ENCODE measurements at places on chromosomes 1 and 21.

- DNase-seq = no peak
These were observed 900.8 kb downstream of the TTLL7 start for GRCh38 chr1:83098131-83098530.

GRCh38 chr1:20350421-20350820, 59.7 kb downstream of the VWA5B1 start:
- no peak for DNase-seq

- DNase-seq = no peak
These were observed 9.2 kb upstream of the GJB3 start for GRCh38 chr1:34771573-34772371.

DNA sequence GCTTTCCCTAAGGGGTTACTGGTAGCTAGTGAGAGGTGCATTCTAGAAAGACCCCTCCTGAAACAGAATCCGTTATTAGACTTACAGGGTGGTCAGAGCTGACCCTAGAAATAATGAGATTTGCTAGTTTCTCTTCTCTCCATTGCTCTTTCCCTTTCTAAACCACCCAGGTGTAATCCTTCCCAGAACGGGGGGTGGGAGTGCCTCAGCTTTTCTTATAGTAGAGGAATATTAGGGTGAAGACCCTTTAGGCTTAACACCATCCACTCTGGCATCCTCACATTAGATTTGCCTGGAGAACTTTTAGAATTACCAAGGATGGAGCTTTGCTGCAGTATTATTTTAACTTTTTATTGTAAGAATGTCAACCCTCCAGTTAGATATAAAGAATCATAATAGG, 49.4 kb downstream of the CAPN9 start:
- no peak for DNase-seq

DNA sequence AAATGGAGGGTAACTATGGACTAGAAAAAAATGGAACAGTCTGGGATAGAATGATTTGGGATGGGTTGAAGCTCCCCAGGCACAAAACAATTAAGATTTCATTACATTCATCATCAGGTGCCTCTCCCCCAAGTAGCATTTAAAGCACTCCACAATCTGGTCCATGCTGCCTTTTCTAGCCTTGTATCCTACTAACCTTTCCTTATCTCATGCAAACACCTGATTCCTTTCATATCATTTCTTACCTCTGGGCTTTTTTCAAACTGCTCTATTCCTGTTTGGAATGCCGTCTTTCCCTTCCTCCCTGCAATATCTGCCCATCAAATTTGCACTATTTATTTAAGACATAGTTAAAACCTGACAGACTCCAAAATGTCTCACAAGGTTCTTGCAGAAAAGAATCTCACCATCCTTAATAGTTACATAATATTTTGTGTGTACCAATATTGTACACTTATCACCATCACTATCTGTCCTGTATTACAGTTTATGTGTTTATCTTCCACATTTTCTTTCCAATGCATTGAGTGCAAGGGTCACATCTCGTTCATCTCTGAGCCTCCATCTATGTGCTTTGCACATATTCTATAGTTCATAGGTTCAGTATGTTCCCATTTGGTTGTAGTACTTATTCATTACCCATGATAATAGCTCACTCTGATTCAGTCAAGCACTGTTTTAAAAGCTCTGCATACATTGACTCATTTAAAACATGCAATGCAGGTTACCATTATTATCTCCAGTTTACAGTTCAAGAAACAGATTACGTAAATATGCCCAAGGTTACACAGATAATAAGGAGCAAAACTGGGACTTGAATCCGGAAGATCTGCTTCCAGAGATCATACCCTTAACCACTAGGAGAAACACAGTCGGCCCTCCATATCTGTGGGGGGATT, 16.1 kb upstream of the SHCBP1L start:
- no peak for DNase-seq

- no peak for DNase-seq
These were observed 34.8 kb downstream of the MIA3 start for GRCh38 chr1:222652676-222653075.

- DNase-seq = no peak
These were observed 25.4 kb downstream of the UMODL1 start for GRCh38 chr21:42096566-42096965.

DNA sequence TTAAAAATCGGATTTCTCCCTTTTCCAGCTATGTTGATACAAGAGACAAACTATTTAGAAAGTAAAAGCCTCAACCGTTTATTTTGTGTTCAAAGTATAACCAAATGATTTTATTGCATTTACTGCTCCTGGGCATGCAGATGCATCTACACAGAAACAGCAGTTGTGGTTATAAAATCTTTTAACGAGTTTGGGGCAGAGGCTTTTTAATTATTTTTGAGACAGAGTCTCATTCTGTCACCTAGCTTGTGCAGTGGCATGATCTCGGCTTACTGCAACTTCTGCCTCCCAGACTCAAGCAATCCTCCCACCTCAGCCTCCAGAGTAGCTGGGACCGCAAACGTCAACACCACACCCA, 33.6 kb downstream of the ZNF496 start:
- DNase-seq = no peak

GRCh38 chr21:26047279-26047967, 123.1 kb downstream of the APP start:
- no peak for DNase-seq

GRCh38 chr1:208787219-208787618, 543.0 kb upstream of the PLXNA2 start:
- DNase-seq = no peak

GRCh38 chr1:53220962-53221286, 490 bp upstream of the CZIB start:
- no peak for DNase-seq

GRCh38 chr1:2105781-2106524, 55.7 kb downstream of the PRKCZ start:
- no peak for DNase-seq

DNA sequence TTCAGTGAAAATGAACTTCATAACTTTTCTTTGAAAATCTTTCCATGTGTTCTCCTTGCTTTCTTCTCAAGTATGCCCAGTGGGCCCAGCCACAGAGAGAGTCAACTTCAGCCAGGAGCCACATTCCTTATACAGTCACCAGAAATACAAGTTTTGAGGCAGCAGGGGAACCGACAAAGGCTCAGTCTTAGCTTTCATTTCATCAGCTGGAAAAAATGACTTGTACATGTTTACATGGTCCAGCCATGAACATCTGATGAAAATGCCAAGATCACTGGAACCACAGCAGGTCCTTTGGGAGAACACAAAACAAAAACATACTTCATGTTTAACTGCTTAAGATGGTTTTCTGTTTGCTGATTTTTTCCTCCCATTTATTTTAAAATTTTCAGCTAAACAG, 72.5 kb downstream of the SYDE2 start:
- DNase-seq = no peak

- DNase-seq = no peak
These were observed 14.5 kb upstream of the SELENON start for GRCh38 chr1:25785333-25786067.

DNA sequence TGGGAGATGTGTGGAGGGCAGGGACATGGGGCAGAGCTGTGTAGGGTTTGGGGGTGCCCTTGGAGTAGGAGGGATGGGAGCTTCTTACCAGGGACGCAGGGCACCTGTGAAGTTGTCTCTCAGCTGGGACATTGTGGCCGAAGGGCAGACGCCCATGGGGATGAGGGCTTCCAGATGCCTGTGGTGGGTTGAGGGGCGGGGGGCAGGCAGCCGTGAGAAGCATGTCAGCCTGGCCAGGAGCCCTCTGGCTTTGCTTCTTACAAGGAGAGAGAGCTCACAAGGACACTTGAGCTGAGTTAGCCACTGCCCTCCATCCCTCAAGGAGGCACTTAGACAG, 8.5 kb downstream of the A3GALT2 start:
- no peak for DNase-seq

- no peak for DNase-seq
These were observed 3.7 kb downstream of the FOXD3 start for GRCh38 chr1:63326106-63326472.

DNA sequence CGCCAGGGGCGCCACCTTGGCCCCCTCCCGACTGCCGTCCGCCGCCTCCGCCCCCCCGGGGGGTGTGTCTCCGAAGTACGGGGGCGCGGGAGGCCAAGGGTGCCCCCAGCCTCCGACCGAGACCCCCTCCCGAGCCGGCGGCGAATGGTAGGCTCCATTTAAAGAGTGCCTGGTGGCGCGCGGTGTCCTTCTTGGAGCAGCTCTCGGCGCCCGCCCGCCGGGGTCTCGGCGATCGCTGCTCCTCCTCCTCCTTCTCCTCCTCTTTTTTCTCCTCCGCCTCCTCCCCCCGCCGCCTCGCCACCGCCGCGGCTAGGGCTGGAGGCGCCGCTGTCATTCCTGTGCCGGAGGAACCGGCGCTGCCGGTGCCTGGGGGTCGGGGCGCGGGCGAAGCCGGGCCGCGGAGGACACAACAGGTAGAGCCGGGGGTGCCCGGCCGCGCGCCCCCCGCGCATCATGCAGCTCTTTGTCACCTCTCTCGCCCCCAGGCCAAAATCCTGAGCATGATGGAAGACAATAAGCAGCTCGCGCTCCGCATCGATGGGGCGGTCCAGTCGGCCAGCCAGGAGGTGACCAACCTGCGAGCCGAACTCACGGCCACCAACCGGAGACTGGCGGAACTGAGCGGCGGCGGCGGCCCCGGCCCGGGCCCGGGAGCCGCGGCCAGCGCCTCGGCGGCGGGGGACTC, at the start of gene KAZN:
TSS of gene KAZN (plus strand) at position 188 of the 685 bp plus-strand sequence.
- no peak for DNase-seq

DNA sequence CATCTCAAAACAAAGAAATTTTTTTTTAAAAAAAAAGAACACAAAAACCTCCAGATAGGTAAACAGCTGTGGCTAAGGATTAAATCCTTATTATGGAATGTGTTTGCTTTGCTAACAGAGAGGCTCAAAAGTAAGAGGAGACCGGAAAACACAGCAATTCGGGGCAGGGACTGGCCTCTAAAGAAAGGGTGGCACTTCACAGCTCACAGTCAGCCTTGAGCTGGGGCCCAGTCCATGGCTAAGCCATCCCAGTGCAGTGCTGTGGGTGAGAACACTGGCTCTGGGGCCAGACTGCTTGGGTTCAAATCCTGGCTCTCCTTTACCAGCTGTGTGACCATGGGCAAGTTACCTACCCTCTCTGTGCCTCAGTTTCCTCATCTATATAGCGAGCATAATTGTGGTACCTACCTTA, 28.2 kb downstream of the KIF17 start:
- no peak for DNase-seq

DNA sequence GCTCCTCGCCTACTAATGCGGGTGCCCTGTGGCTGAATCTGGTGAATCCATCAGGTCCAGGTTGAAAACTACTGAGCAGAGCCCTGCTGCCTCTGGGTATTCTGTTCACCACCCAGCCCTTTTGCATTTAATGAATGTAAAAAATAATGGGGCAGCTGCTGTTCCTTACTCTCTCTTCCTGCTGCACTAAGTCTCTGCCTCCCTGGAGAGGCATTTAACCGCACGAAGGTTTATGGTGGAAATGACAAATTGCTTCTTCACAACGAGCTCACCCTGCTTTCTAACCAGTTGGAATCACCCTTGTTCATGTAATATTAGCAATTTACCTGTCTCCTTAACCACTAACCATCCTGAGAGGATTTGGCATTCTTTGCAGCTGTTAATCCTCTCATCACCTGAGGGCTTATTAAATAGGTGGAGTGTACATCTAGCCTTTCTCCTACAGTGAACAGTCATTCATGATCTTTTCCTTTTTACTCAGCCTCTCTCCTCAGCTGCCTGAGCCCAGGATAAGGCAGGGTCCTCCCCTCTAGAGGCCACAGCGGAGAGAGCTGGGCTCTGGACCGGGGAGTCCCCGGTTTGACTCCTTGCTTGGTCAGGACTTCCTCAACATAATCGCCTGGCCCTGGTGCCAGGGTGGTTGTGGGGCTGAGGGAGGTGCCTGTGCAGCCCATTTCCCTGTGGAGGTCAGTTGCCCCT, 97.6 kb downstream of the NOS1AP start:
- no peak for DNase-seq

DNA sequence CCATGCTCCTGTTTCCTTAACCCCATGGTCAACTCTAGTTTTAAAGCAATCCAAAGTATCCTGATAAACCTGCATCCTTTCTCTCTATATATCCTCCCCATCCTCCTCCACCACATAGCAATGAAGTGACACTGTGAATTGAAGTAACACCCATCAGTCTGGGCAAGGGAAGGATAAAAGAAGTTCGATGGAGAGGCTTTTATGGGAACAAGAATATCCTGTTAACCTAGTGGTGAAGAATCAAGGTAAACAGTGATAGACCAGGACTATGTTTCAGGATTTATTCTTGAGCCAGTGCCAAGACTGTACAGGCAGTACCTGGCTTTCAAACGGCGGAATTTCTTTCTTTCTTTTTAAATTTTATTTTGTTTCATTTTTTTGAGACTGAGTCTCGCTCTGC, 17.6 kb downstream of the RABIF start:
- no peak for DNase-seq

GRCh38 chr1:32881291-32881690, 5.0 kb upstream of the HPCA start:
- DNase-seq = no peak

DNA sequence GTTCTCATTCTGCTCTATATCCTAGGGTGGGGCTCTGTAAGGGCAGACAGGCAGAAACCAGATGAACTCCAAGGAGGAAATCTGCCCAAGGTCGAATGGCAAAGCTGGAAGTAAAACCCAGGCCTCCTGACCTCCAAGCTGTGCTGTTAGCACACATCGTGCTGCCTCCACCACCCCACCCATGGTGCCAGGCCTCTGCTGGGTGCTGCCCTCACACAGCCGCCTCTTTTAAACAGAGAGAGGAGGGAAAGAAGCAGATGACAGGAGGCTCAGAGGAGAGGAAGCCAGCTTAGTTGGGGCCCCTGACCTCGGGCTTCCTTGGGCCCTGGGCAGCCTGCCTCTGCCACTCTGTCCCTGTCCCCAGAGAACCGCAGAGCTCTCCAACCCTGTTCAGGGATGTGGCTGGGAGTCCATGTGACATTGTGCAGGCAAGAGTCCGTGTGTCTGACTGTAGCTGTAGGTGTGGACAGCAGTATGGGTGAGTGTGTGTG, 1.1 kb downstream of the SYNC start:
- DNase-seq = no peak

DNA sequence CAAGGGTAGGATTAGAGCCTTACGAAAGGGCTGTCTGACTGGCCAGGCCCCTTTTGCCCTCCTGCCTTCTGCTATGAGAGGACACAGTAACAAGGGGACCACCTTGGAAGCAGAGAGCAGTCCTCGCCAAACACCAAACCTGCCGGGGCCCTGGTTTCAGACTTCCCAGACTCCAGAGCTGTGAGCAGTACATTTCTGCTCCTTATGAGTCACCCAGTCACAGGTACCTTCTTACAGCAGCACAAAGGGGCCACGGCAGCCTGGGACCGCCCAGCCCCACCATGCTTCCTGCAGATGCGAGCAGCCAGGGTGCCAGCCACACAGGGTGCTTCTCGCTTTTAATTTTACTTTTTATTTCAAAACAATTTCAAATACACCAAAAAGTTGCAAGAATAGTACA, 17.2 kb upstream of the POFUT2 start:
- DNase-seq = no peak

DNA sequence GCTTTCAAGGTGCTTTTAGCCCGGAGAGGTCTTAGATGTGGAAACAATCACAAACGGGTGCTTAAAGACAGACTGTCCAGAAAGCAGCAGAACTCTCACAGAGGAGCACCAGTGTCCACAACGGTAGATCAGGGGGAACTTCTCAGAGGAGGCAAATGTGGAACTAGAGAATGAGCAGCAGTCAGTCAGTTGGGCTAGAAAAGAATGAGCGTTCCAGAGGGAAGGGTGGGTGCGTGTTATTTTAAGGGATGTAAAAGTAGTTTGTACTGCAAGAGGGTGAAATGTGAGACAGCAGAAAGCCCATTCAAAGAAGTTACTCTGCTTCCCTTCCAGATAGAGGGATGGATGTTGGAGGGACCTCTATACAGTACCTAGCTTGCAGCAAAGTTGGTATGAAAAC, 30.9 kb downstream of the RGS5 start:
- DNase-seq = no peak

GRCh38 chr1:109803901-109804331, 40.2 kb upstream of the EPS8L3 start:
- DNase-seq = no peak

All from stimulated activated CD8-positive, alpha-beta memory T cell treated with anti-CD3 and anti-CD28 coated beads, Interleukin-4, amount 100 ng/mL, for 1 hour (primary cell).